Left renal pelvis (tissue), 4 donors: ENCODE measurements at places on chromosomes 4 and X.

DNA sequence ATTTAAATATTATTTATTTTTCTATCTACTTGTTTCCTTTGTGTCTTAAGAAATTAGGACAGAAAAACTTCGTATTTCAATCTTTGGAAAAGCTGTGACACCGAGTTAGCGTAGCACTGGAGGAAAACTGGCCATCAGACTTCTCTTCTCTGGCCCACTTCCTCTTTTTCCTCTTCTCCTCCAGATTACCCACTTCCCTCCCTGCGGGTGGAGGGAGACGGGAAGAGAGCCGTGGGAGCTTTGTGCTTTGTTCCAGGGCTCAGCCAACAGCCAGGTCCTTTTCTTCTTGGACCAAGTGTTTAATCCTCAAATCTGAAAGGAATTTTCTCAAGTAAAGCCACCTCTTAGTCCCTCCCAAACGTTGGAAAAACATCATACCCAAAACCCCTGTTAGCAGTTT lies 29.7 kb downstream of the OFD1 start:
- no peak for DNase-seq

- no peak for DNase-seq
These were observed 61.5 kb upstream of the EXOC1L start for GRCh38 chr4:55758066-55758465.

- DNase-seq, result no peak
These were observed 41.5 kb upstream of the FHDC1 start for GRCh38 chr4:152894673-152895072.

GRCh38 chrX:115531818-115532403 lies 29.1 kb upstream of the PLS3 start:
- DNase-seq, result no peak

- no peak for DNase-seq
These were observed 243.2 kb downstream of the CPE start for GRCh38 chr4:165621983-165622382.

DNA sequence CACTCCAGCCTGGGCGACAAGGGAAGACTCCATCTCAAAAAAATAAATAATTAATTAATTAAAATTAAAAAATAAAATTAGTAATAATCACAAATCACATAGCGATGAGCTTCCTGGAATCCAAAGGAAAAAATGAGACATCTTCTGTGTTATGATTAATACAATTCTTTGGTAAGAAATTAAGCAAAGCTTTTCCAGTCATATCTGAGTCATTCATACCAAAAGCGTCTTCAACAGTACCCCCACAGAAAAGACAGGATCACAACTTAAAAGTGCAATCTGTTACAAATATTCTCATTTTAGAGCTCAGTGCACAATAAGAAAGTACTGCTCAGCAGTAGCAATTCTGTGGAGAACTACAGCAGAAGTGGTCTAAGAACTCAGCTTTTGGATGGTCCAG lies 168.5 kb upstream of the MXRA5 start:
- no peak for DNase-seq

DNA sequence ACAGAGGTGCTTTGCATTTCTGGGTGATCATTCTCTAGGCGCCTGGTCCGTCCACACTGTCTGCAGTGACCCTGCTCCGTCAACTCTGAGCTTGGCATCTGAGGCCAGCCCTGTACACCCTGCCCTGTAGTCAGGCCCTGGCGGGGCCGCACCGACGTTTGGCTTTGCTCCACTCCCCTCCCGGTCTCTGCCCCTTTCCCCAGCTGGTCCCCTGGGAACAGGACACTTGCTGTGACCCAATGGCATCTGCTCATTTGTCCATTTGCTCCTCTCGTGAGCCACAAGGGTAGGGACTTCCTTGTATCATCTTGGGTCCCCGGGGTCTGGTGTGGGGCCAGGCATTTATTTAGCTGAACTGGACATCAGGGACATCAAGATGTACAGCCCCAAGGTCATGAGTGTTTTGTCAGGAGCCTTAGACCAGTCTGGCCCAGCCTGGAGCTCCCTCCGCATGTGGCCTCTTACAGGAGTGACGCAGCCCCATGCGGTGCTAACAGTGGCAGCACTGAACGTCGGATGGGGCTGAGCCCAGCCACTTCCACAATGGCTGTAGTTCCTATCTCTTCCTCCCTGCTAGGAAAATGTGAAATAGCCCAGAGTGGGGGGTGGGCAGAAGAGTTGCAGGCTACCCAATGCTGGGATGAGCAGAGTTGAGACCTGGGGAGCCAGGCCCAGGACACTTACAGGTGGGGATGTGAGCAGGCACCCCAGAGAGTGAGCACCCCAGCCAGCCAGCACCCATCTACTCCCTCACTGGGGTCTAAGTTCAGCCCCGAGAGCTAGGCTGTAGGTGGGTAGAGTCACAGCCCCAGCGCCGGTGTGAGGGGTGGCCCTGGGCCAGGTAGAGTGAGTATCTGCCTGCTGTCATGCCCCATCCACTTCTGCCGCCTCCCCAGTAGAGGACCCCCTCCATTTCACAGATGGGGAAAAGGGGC lies 2.0 kb upstream of the SH3BP2 start:
- DNase-seq, result no peak
